ENCODE measurements at places on chromosomes 5 and 9. TPM values are rescaled to one million over a fixed set of nuclear protein-coding genes. Genes with fewer than 3 reads are reported as not detected.

DNA sequence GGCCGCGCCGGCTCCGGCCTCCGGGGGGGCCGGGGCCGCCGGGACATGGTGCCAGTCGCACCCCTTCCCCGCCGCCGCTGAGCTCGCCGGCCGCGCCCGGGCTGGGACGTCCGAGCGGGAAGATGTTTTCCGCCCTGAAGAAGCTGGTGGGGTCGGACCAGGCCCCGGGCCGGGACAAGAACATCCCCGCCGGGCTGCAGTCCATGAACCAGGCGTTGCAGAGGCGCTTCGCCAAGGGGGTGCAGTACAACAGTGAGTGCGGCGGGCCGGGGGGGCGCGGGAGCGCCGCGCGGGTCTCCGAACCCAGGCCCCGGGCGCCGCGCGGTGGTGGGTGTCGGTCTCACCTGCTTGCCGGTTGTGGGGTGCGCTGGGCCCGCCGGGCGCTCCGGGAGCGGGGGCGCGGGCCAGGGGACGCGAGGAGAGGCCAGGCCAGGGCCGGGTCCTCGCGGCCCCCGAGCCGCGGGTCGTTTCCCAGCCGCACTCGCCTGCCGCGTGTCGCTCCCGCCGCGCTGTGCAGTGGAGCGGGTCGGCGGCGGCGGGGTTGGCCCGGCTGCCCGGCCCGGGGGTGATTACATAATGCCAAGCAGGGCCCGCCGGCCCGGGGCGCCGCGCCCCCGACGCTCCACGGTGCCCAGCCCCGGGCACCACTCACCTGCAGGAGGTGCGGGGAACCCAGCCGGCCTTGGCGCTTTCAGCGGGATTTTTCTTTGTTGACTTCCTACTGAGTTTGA lies 492 bp downstream of the RABL6 start:
- peak; percentile 88 for DNase-seq

DNA sequence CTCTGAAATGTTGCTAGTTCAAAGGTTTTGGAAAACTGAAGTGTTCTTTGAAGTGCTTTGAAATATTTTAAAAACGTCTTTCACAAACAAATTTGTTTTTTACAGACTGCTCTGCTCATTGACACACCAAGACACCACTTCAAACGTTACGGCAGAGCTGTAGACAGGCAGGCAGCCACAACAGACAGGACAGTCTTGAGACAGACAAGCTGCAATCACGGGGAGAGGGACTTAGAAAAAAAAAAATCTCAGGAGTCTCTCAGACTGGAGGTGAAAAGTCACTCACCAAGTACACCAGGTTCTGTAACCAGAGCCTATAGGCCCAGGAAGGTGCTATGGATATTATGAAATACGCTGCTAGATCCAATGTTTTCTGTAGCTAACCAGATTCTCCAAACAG lies 135.4 kb downstream of the ISL1 start:
- no peak for DNase-seq

DNA sequence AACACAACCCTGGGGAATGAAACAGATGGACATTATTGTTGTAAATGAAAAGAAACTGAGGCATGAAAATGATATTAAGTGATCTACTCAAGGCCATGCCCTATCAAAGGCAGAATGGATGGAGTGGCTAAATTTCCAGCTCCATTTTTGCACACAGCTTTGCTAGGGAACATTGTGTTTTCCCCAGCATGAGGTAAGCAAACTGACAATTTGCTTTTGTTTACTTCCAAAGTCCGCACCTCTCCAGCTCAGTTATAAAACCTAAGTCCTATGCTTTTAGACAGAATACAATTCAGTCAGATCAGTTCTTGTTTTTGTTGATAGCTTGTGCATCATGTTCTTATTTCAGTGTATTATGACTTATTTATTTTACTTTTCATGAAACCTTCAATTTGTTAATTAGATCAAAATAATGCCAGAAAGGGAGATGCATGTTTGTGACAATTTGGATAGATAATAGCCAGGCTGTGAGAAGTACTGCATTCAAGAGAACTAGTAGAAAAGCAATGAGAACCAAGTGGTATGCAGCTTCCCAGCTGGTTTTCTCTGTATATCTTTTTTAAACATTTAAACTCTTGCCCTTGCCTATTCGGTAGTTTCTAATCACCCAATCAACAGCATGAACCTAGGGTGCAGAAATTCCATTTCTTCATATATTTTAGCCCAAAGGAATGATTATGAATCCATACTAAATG lies 380.8 kb downstream of the SPATA31D1 start:
- no peak for DNase-seq

The PCDHGA2 gene
- 1.5 TPM for total RNA-seq

The NKD2 gene
- 13.4 TPM for total RNA-seq

All from spleen (tissue), 13 donors.